NCI-H1417 (cell line): ENCODE measurements at places on chromosomes 4 and X.

- no peak for DNase-seq
These were observed 476.4 kb upstream of the HS3ST1 start for GRCh38 chr4:11904846-11905739.

- DNase-seq: no peak
These were observed 333.1 kb upstream of the FAM241A start for GRCh38 chr4:111812114-111812513.

DNA sequence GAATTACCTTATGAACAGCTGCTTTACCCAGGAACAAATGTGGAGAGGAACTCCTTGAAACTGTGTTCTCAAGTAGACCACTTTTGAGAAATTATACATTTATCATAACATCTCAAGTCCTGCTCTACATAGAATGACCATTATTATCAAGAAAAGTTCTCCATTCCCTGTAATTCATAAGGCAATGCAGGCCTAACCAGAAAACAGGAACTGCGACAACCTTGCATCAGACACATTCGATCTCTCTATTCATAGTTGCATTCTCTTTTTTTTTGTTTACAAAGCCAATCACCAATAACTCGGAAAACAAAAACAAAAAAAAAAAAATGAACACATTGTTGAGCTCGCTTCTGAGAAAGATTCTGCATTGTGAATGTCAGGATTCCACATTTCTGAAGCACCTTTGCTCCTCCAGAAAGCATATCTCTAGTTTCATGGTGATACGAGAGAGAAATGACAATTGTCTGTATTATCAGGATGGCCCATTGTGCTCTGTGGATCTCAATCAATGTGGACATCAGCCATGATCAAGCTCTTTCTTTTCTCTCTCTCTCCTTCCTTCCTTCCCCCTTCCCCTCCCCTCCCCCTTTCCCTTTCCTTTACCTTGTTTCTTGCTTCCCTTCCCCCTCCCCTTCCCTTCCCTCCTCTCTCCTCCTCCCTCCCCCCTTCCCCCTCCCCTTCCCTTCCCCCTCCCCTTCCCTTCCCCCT is 32.4 kb upstream of the CD99 start:
- no peak for DNase-seq

DNA sequence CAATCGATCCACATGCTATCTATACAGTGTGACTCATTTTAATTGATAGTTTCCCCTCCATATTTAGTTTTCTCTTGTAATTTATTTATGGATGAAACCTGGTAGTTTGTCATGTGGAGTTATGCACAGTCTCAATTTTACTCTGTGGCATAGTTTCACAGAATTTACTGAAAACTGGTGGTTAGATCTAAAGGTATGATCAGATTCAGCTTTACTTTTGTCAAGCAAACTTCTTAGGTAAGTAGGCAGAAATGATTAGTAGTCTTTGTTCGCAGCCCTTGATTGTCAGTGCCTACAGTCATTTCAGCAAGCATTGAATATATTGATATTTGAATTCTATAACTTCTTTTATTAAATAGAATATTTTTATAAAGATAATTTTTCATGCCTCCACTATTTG is 2.5 kb downstream of the ADD1 start:
- no peak for DNase-seq

DNA sequence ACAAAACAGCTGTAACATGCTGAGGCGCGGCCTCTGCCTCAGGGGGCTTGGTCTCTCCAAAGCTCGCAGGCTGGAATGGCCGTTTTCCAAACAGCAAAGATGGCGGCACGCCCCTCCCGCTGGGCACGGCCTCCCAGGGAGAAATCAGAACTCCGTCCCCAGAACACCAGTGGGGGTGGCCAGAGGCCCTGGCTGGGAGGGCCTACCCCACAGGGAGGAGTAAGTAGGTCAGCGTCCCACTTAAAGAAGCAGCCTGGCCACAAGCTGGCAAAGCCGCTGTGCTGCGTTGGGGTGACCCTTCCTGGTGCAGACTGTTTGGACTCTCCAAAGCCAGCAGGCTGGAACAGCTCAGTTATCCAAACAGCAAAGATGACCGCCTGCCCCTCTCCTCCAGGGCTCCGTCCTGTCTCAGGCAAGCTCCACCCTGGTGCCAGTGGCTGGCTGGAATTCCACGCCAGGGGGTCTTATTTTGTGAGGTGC is 862.8 kb downstream of the TRIML1 start:
- DNase-seq: no peak
